ENCODE measurements at places on chromosomes 2 and 18.

DNA sequence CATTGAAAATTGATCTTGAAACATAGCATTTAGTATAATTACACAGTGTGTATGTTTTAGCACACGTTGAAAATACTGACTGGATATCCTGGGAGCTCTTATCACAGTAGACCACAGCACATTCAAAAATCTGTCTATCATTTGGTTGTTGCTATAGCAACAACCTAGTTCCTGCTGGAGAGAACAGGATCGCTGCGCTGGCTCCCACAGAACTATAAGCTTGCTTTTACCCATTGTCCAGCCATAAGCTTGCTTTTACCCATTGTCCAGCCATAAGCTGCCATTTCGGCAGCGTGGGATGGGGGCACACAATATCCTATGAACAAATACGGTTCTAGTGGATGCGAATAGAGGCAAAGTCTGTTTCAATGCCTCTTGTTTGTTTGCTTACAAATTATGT, 70.4 kb upstream of the ST6GAL2 start:
- DNase-seq: no peak

- no peak for DNase-seq
Measured at GRCh38 chr2:135951041-135951583, 34.3 kb downstream of the DARS1 start.

GRCh38 chr2:60413069-60413813, 140.2 kb downstream of the BCL11A start:
- no peak for DNase-seq

- no peak for DNase-seq
Measured at GRCh38 chr2:197086500-197086899, 160.0 kb upstream of the PGAP1 start.

GRCh38 chr2:28610583-28611201, 114.8 kb downstream of the PLB1 start:
- no peak for DNase-seq

DNA sequence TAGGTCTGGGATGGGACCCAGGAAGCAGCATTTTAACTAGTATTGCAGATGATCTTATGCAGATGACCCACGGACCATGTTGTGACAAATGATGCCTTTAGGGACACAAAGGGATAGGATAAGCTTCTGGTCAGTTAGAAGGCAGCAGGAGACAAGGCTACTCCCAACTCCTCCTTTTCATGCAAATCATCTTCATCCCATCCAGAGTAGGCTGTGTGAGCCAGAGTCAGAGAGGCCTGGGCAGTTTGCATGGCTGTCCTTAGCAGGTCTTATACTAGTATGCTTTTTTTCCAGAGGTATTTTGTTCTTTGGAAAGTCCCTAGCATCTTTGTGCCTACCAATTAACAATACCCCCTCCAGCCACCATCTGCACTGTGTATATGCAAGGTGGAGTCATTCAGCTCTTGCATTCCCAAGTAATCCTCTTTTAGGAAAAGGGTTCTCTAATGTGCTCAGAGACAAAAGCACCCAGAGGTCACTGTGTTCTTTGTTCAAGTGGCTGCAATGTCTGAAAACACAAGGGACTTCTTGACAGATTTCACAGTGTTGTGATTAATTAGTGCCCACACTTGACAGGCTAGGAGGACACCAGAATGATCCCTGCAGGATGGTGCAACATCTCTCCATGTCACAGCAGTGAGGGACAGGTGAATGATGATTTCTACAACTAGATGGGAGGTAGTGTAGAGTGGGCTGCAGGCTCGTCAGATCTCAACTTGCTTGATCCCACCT, 225.8 kb downstream of the NCKAP5 start:
- DNase-seq: no peak

DNA sequence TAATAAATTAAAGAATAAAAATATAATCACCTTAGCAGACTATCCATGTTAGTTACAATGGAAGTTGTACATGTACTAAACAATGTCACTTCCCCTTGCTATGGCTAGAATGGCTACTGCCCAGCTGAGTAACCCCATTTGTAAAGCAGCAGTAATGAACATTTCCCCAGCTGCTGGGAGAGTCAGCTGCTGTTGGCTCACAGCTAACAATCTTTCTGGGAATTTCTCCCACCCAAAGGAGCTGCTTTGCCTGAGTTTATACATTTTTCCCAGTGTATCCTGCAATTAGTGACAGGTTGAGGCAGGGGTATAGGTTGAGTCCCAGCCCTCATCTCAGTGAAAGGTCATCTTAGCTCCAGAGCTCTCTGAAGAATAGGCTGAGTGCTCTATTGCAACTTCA, 665.6 kb upstream of the KLHL29 start:
- DNase-seq: no peak

DNA sequence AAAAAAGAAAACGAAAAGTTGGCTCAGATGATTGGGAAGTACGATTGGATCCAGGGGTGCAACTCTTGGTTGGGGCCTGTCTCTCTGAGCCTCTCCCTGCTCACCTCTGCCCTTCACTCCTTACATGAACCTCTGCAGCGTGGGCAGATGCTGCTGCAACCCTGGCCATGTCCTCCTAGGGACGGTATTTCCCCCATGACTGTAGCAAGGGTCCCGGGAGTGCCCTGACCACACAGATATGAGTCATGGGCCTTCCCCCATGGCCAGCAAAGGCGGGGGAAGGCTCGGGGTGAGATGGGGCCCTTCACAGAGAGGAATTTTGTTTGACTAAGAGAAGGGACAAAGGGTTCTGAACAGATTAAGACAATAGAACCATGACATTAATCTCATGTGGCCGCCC, 129.0 kb downstream of the NCK2 start:
- DNase-seq: peak; percentile 61

- no peak for DNase-seq
Measured at GRCh38 chr18:75010278-75010677, 198.7 kb downstream of the PTGR3 start.

GRCh38 chr18:58525928-58526424, 102.9 kb downstream of the ALPK2 start:
- no peak for DNase-seq

DNA sequence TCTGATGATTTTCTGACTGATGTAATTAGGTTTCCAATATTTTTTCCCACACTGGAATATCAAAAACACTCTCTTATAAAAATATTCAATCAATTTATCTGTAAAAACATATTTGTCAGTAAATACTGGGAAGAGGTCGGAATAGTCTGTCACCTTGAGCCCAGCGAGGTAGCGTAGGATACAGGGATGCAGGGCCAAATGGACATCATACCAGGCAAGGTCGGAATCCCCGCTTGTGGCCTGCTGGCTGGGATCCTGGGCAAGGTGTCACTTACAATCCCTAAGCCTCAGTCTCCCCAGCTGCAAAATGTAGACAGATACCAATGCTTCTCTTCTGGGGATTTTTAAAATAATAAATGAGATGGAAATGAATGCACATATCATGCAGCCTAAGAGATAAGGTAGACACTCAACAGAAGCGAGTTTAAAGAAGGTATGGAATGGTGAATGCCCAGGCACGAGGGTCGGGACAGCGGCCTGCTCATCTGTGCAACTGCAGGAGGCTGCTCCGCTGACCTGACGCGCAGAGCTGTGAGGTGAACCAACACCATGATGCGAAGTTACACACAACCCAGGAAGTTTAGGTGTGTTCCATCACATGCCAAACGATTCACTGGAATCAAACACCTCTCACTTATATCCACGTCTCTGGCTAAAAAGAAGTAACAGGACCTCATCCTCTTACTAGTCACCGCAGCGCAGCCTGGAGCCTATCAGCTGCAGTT, 98.2 kb downstream of the EIPR1 start:
- no peak for DNase-seq

DNA sequence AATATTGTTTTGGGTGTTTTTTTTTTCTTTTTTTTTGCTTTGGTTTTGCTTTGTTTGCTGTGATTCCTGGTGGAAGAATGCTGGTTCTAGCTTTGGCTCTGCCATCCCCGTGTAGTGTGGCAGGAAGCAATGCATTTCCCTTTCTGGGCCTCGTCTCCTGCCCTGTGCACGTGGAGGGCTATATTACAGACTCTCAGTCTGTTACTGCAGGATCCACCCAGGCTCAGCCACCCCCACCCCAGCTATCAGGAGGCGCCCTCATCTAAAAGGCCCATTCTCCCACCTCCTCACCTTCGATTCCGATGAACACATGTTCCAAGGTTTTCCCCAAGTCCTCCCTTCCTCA, 152.3 kb downstream of the TFCP2L1 start:
- DNase-seq: no peak

DNA sequence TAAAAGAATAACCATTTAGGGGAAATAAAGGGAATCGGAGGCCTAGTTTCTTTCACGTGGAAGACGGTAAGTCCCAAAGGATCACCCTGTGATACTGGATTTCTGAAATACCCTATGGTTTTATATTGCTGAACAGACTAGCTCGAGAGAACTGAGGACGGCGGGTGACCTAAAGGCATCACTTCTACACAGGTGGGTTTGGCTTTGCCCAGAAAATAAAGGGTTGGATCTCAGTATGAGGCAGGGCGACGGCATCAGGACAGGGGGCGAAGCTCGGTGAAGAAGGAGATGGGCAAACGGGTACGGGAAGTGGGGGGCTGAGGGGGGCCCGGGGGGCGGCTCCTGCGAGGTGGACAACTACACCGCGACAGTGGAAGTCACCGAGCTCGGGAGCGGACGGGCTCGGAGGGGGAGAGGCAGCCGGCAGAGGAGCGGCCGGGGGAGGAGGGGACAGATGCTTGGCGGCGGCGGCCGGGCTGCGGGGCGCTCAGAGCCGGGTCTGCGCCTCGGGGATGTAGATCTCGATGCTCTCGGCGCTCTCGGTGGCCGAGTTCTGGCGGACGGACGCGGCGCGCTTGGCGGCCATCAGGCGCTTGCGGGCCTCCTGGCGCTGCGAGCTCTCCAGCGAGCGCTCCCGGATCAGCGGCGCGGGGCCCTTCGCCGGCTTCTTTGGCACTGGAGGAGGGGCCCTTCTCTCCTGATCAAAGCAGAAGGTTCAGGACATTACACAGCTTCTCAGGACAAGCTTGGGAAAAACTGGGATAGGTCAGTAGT, 48.9 kb downstream of the TGIF1 start:
- DNase-seq: no peak

- no peak for DNase-seq
Measured at GRCh38 chr2:188293601-188294351, 2.1 kb downstream of the GULP1 start.

DNA sequence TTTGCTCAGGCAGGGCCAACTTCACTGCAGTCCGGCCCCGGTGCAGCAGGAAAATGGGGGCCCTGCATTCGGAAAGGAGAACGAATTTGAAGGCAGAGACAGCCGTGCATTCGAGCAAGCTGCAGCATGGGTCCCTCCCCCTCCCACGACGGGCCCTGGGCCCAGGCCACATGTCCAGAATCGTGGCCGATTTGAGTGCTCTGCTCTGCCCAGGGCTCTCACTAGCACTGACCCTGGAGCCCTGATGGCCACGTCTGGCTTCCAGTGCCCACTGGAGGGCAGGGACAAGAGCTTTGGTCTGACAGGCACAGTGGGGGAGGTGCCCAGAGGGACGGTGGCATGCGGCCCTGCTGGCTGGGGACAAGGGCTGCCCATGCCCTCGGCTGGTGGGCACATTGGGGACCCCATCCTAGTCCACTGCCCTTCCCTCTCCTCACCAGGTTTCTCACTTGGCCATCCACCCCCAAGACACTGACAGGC, 14.4 kb upstream of the KLHL30 start:
- no peak for DNase-seq

- no peak for DNase-seq
Measured at GRCh38 chr2:27451095-27451494, 8.9 kb downstream of the KRTCAP3 start.
